GM13977 (cell line): ENCODE measurements at places on chromosomes 12 and 14.

- no peak for DNase-seq
Measured at GRCh38 chr14:71574976-71575375, 357.3 kb upstream of the RGS6 start.

DNA sequence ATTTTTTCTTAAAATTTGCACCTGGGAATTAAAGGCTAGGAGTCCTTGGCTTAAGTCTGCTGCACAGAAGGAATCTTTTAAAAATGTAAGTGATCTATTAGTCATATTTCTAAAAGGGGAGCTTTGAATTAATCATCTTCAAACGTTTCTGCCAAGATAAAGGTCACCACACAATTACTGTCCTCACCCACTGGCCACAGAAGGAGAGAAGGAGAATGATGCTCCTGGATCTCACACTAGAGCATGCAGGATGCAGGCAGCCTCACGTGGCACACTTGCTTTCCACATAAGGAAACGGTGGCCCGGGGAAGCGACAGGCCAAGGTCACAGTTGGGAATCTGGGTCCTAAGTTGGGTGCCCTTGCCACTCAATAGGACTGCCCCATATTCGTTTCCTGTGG, 16.9 kb downstream of the PLEKHG7 start:
- DNase-seq, result no peak

DNA sequence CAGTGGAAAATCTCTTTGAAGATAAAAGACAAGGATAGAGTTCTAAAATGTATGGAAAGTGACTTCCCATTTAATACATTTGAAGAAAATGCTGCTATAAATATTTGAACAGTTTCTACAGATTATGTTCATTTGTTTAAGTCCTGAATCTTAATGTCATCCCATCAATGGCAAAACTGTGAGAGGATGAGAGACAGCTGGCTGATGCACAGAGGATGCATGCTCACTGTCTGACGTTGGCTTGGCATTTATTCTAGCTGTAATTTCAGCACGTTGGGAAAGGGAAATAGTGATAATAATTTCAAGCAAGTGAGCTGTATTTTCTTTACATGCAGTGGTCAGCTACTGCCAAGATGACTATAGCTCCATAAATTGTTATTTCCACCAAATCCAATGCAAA, 40.5 kb downstream of the PPFIA2 start:
- no peak for DNase-seq

DNA sequence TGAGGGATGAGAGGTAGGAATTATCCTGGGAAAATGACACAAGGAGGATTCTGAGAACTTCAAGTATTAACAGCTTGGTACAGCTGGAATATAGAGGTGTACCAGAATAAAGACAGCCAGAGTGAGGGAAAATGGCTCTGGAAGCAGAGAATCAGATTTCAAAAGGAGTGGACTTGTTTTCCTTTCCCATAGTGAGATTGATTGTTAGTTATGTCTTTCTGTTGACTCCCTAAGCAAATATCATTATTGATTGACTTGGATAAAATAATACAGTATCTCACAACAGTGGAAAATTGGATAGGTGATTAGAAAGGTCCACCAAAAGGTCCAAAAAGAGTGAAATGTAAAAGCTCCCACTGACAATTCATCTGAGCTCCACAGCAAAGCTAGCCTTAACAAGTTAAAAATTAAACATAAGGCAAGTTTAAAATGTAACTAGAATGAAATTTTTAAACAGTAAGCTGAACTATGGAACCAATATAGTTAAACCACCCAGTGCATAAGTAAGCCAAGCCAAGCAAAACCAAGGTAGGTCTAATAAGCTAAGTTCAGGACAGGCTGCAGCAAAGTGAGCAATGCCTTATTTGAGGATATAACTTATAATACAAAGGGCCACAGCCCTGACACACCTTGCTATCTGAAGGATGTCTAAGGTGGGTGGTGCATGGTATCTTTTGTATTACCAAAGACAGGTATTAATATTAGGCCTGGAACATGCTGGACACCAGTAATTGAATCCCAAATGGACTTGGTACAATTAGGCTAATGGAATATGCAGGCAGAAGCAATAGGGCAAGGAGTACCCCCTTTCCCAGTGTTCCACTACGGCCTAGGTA, 21.8 kb downstream of the ENTPD5 start:
- no peak for DNase-seq

DNA sequence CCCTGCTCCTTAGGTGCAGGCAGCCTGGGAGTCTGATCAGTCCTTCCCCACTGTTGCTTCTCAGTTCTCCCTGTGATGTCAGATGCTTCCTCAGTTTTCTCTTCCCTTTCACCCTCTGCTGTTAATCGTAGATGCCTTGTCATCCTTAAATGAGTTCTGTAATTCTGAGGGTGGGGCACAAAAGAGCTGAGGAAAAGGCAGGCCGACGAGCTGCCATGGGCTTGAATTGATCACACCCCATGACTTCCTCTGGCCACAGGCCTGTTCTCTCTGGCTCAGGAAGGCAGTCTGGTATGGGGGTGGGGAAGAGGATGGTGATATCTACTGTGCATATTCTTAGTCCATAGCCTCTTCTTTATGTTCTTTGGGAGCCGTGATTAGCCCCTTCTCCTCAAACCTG, 5.2 kb upstream of the AP1G2 start:
- DNase-seq, result no peak

DNA sequence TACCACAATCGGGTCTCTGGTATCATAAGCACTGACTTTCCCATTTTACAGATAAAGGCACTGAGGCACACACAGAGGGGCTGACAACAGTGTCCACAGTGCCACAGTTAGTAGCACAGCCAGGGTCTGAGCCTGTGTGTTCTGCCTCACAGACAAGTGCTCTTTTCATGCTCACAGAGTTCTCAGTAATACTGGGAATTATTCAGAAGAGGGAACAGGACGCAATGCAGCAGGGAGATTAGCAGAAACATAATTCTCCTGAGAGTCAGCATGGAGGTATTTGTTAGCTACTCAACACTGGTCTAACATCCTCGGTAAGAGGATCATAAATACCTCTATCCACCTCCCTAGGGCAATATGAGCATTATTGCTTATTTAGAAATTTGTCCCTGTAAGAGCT, 219.3 kb upstream of the EEA1 start:
- DNase-seq, result no peak

- DNase-seq, result no peak
Measured at GRCh38 chr12:119312904-119313303, 21.6 kb upstream of the CCDC60 start.

GRCh38 chr14:22474730-22475351, 114.2 kb downstream of the DAD1 start:
- DNase-seq, result no peak

- no peak for DNase-seq
Measured at GRCh38 chr12:111635524-111635923, 36.4 kb upstream of the ATXN2 start.

DNA sequence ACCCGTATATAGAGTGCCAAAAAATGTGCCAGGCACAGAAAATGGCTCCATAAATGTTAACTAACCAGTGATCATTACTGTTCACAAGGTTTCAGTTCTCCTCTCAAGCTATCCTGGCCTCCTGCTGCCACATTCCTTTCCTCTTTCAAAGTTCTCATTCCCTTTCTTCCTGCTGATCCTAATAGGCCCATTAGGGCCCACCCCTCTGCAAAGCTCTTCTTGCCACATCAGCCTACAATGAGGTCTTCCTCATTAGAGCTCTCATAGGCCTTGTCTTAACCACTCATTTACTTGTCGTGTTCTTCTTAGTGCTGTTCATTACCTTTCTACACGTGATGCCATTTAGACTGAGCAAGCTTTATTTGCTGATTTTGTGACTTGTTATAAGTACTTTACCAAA, 40.5 kb downstream of the RPS29 start:
- DNase-seq, result no peak

GRCh38 chr12:79535751-79536150, 155.0 kb downstream of the PAWR start:
- no peak for DNase-seq

DNA sequence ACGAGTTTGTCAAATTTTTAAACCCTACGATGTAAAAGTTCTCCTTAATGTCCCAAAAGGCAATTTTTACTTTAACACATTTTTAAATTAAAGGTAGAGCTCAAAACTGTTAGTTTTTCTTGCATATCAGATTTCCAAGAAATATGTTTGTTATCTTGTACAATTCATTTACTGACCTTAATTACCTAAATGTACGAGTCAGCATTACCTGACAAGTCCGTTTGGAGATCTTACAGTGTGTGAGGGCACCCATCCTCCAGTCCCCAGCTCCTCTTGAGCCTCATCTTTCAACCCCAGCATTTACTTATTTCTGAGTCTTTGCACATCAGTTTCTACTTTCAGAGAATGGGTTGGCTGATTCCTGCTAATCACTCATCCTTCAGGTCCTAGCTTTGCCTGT, 23.7 kb downstream of the PPM1H start:
- DNase-seq, result no peak
